ENCODE measurements at places on chromosomes 7 and 10.

DNA sequence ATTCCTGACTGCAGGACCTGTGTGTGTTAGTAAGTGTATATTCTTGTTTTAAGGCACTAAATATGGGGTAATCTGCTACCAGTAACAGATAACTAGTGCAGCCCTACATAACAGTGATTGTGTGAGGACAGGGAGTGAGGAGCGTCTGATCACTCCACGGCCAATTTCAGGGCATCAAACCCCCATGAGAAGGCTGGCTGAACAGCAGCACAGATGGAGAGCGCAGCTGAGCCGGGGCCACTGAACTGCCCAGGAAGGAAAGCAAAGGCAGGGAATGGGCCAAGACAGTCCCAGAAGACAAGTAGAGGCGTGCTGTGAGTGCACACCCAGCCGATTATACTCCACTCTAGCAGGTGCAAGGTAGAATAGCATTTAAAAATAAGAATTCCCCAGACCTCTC lies 157.1 kb upstream of the CHST15 start:
- DNase-seq, result peak; percentile 70

GRCh38 chr10:129552119-129552518 lies 85.1 kb downstream of the MGMT start:
- no peak for DNase-seq

DNA sequence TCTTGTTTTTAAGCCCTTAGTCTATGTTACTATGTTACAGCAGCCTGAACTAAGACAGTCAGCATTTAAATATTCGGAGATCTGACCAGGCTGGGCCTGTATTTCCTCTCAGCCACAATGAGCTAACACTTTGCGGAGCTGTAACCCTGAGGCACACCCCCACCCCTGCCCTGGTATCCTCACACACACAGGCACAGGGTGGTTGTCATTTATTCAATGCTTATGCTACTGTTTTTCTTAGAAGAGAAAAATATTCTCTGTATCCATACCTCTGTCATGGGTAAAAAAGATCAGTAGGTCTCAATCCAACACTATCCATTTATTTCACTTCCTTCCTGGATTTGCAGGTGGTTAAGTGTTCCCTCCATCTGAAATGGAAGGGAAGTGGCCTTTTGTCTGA lies 80.3 kb upstream of the TRIL start:
- DNase-seq, result no peak

DNA sequence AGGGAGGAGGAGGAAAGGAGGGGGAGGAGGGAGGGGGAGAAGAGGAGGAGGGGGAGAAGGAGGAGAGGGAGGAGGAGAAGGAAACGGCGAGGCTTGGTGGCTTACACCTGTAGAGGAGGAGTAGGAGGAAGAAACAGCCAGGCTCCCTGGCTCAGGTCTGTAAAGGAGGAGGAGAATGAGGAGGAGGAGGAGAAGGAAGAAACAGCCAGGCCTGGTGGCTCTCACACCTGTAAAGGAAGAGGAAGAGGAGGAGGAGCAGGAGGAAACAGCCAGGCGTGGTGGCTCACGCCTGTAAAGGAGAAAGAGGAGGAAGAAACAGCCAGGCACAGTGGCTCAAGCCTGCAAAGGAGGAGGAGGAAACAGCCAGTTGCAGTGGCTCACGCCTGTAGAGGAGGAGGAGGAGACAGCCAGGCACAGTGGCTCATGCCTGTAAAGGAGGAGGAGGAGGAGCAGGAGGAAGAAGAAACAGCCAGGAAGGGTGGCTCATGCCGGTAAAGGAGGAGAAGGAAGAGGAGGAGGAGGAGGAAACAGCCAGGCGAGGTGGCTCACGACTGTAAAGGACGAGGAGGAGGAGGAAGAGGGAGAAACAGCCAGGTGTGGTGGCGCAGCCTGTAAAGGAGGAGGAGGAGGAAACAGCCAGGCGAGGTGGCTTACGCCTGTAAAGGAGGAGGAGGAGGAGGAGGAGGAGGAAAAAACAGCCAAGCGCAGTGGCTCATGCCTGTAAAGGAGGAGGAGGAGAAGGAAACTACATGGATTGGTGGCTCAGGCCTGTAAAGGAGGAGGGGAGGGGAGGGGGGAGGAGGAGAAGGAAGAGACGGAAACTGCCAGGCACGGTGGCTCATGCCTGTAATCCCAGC lies 14.9 kb upstream of the CRCP start:
- DNase-seq, result no peak

DNA sequence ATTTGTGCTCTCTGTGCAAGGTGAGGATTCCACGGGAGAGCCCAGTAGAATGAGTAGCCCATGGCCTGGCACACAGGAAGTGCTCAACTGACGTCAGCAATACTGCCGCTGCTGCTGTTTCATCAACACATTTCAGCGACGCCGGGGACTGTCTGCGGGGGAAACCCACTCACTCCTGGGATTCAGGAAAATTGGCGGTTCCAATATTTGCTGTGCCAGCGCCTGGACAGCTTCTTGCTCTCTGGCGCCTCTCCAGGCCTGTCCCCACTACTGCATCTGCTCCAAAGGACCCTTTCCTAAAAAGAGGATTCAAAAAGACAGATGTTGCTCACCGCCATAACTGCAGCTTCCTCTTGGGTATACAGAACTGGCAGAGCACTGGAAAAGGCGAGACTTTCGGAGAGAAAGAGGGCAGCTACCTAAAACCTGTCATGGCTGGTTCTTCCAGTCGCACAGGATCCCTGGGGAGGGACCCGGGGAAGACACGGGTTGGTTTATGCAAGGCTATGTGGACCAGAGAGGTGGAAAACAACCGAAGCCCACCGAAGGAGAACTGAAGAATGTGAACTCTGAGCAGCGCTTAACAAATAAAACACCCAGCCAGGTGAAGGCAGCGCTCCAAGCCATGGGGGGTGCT lies 39.7 kb upstream of the ENO4 start:
- no peak for DNase-seq

DNA sequence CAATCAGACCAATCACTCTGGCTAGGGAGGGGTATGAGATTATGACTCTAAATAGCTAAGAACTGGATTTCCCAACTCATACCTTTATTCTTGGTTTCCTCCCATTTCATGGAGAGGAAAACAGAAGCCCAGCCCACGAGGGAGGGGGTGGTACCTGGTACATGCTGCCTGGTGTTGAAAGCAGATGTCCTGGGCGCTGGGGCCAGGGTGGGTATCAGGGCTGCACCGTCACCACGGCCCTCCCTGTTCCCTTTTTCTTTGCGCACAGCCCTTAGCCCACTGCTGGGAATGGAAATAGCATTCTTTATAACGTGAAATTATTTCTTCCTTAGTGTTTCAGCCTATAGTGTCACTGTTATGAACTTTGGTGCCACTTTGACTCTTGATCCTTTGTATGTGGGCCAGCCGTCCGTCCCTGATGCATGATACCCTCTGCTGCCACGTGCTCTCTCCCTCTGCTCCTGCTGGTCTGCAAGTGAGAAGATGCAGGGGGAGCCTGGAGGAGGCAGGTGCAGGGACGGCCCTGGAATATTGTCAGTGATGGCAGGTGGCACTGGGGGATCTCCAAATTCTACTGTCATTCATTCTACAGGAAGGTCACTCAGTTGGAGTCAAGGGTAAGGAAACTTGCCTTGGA lies 158.5 kb downstream of the CDH23 start:
- no peak for DNase-seq

DNA sequence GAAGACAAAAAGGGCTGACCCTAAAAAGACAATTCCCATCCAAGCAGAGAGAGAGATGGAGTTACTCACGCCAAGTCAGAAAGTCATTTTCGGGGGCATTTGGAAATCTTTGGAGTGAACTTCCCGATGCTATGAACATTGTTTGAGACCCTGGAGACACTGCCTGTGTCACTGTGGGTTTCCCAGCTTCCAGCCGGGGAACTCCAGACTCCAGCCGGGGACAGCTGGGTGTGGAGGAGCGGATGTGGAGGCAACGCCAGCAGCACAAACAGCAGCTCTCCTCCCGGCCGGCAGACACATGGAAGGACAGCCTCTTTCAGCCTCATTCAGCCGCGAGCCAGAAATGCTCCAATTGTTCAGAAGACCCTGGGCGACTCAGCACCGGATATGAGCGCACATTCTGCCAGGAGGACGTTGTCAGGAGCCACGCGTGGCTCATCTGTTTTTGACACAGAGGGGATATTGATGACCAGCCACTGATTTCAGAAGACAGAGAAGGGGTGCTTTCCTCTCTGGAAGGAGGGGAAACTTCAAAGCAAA lies 97.6 kb downstream of the PRPF18 start:
- no peak for DNase-seq

- no peak for DNase-seq
These were observed 55.9 kb downstream of the DLD start for GRCh38 chr7:107946881-107947280.

DNA sequence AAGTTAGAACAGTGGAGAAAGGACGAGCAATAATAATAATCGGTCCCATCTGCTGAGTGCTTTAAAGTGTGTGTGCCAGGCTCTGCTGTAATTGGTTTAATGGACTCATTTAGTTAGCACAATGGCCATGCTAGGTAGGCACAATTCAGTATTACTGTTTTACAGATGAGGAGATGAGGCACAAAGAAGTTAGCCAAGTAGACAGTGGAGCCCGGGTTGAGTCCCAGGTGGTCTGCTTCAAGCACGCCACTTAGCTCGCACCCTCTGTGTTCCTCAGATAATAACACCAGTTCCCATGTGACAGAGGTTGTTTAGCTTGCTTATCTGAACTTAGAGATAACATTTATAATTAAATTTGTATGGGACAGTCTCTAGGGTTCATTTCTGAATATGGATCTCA lies 101.6 kb upstream of the GJD4 start:
- DNase-seq, result peak; percentile 27

GRCh38 chr7:131504157-131504899 lies 52.1 kb downstream of the PODXL start:
- no peak for DNase-seq

GRCh38 chr10:45444976-45445898 lies 71.2 kb downstream of the ALOX5 start:
- DNase-seq, result no peak

DNA sequence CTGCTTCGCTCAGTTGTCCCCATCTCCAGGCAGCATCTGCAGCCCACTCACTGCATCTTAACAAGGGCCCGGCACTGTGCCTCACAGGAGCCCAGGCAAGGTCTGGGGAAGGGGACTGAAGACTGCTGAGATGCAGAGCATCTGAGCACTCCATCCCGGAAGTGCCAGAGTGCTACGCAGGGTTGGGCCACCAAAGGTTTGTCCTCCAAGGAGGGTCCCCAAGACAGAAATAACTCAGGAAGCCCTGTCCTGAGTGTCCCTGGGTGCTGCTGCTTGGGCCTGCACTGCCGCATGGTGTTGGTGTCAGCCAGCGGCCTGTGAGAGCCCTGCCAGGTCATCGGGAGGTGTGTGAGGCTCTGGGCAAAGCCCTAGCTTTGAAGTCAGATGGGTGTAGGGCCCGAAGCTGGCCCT lies 288.2 kb upstream of the ZMIZ1 start:
- DNase-seq, result no peak

DNA sequence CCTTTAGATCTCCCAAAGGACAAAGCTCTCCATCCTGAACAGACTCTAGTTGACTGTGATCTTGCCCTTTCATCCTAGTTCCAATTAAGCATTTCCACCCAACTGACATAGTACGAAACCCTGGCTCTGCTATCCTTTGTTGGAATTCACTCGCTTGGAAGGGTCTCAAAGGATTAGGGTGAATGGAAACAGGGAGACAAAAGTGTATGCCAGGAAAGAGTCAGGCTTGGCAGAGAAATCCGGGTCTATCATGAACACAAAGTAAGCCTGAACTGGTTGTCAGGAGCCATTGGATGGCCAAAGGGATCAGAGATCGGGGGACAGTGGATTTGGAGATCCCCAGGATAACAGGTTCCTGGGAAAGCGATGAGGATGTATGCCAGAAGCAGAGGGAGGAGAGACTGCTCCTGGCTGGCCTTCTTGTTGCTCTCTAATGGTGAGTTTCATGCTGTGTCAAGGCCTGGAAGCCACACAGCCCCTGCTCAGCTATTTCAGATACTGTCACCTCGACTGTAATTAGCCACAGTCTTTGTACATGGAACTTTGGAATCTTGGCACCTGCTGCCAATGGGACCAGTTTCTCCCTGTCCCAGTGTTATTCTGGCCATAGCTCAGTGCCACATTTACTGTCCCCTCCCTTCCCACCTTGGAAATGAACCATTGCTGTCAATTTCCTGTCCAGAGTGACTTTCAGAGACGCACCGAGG lies 1168.7 kb upstream of the AUTS2 start:
- DNase-seq, result no peak

- no peak for DNase-seq
These were observed 96.5 kb downstream of the OTUD1 start for GRCh38 chr10:23535381-23535780.

- no peak for DNase-seq
These were observed 15.7 kb upstream of the RELN start for GRCh38 chr7:104005197-104005596.

DNA sequence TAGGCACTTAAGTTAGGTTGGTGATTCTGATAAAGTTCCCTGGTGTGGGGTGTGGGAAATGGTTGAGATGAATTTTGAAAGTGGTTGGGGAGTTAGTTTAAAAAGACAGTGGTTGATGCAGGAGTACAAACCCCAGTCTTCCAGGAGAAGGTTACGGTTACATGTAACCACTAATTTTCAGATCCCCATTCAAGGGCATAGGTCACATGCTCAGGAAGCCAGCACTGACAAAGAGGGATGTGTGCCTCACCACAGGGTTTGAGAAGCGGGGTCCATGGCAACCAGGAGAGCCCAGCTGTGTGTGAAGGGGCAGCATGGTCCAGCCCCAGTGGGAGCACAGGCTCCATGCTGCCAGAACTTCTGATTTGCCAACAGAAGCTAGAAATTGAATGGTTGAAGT lies 144.2 kb downstream of the MDFIC start:
- no peak for DNase-seq

- DNase-seq, result no peak
These were observed 80.0 kb downstream of the EPC1 start for GRCh38 chr10:32266979-32267378.

DNA sequence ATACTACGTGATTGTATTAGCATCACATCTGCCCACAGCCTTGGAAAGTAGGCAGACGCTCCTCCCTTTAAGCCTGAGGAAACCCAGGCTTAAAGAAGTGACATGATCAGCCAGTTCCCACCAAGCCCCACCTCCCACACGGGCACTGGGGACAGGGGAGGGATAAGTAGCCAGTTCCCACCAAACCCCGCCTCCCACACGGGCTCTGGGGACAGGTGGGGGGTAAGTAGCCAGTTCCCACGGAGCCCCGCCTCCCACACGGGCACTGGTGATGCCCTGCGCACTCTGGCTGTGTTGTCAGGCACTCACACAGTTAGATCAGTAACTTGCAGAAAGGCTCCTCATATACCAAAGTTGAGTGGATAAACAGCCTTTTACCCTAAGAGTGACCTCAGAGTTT lies 606.8 kb downstream of the PTPRN2 start:
- no peak for DNase-seq

- DNase-seq, result peak; percentile 10
These were observed 1157.4 kb upstream of the AUTS2 start for GRCh38 chr7:68440866-68441265.

DNA sequence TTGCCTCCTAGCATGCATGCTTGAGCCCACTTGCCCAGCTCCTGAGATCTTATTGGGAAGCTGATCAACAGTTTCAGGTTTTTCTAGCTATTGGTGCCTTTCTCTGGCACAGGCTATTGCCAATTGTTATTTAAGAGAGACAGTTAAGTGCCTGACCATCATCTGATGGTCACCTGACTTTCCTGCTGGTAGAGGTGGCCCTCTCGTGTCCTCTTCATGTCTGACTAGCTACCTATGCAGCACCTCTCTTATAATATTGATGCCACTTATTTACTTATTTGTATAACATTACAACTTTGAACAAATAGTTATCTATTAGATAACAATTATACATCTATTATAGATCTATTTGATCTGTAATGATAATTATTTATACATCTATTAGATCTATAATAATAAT lies 205.9 kb upstream of the SEMA3D start:
- no peak for DNase-seq
